ENCODE measurements at places on chromosomes 5 and 9.

- no peak for DNase-seq
Measured at GRCh38 chr5:180399401-180400215, 46.5 kb upstream of the GFPT2 start.

GRCh38 chr5:98341038-98342032 is 432.1 kb upstream of the RGMB start:
- no peak for DNase-seq

DNA sequence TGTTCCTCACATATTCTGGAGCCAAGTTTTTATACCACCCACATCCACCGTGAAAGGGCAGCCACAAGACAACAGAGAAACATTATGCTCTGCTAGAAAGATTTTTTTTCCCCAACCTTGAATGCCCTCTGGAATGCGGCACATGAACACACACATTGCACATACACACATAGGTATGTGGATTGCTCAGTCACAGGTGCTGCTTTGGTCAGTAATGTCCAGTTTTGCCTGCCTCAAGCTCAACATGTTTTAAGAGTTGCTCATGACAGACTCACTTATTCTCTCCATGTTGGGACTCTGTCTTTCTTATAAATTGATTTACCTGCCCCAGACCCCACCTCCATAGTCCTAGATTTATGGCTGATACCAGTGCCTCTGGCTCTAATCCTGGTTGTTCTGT is 138.0 kb upstream of the ASTN2 start:
- DNase-seq: no peak

GRCh38 chr9:112501287-112501686 is 14.7 kb downstream of the KIAA1958 start:
- DNase-seq: no peak

DNA sequence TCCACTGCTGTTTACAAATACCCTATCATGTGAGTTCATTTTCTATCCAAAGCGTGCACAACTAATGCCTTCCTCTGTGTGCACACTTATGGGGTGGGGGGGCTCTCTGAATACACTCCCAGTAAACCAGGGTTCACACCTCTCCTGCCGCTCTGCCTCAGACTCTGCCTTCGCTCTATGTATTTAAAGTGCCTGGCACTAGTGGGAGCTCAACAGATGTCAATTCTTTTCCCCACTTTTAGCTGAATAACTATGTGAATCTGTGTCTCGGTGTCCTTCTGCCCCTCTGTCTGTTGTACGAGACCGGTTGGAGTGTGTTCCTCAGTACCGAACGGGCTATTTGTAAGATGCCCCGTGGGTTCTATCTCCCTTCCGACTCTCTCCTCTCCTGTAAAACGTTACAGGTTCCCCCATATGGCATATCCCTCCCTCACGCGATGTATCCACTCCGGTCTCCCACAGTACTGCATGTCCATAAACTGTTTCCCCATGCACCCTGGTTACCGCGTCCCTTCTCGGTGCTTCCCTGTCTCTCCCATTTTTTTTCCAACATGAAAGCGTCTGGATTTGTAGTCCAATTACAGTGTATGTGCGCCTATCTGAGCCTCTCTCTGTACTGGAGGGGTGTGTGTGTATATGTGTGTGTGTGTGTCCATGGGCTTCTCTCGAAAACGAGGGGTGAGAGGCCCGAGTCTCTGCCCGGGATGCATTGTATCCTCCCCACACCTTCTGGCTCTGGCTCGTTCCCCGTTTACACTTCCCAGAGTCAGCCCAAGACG is 1.6 kb downstream of the ELL2 start:
- peak; percentile 46 for DNase-seq

DNA sequence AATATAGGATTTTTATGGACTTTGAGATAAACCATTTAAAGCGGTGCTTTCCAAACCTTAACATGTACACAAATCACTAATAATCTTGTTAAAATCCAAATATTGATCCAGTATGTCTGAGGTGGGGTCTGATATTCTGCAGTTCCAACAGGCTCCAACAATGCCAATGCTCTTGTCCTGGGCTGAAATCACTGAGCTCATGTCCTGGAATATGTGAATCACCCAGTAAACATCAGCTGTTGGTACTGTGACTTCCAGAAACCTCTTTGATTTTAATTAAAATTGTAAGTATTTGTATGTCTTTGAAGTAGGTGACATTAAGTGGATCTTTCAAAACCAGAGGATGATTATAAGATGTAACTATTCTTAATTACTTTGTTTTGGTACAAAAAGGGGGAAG is 52.8 kb upstream of the CAST start:
- no peak for DNase-seq

GRCh38 chr5:94422812-94423211 is 195.6 kb downstream of the KIAA0825 start:
- DNase-seq: no peak

DNA sequence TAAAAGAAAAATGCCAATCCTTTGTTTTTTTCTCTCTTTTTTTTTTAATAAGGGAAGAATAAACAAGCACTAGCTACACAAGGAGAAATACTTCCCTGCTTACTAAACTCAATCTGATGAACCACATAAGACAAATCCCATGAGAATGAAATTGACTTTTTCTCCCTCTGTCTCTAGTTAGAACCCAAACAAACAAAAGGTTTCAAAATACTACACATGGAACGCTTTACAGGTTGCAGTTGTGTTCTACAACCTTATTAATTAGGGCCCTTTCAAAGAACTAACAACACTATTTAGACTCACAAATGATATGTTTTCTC is 124.5 kb downstream of the PDE4D start:
- no peak for DNase-seq

- DNase-seq: no peak
Measured at GRCh38 chr5:127040796-127041520, 10.6 kb upstream of the MARCHF3 start.

DNA sequence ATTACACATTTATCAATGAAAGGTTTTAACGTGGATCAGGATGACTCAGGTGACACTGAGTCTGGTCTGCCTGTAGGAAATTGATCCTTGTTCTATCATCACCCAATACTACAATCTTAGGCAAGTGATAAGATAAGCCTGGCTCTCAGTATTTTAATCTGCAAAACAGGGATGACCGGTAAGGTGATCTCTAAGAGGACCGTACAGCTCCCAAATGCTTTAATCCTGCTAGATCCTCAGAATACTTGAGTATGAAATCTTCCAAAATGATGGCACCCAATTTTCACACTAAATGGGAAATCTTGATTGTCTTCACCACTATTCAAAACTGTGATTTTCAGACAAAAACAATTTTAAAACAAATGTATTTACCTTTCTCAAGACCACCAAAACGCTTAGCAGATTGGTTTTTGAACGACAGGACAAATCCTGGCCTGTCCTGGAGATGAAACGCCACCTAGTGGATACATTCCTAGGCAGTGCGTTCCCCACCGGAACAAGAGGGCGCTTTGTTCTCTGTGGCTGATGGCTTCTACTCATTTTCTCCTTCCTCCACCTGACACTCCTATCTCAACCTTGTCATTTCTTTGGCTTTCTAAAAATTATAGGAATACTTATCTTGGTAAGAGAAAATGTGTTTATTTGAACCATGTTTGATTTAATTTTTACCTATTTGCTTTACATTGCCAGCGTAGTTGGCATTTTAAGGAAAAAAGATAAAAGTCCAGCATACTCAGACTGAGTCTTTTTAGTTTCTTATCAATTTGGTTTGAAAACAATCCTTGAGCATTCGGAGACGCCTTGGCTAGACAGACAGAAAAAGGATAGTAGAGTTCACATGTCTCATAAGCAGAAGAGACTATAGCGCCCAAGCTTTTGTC is 41.2 kb upstream of the VCAN start:
- no peak for DNase-seq

GRCh38 chr5:66595756-66596635 is at the start of gene MAST4:
Gene MAST4 (plus strand): TSS chr5:66596393. CDS start chr5:66596656, 263 bp downstream.
- DNase-seq: peak; percentile 86

GRCh38 chr9:12627096-12627495 is 66.1 kb upstream of the TYRP1 start:
- DNase-seq: no peak

- no peak for DNase-seq
Measured at GRCh38 chr5:35041261-35041660, 6.5 kb downstream of the AGXT2 start.

DNA sequence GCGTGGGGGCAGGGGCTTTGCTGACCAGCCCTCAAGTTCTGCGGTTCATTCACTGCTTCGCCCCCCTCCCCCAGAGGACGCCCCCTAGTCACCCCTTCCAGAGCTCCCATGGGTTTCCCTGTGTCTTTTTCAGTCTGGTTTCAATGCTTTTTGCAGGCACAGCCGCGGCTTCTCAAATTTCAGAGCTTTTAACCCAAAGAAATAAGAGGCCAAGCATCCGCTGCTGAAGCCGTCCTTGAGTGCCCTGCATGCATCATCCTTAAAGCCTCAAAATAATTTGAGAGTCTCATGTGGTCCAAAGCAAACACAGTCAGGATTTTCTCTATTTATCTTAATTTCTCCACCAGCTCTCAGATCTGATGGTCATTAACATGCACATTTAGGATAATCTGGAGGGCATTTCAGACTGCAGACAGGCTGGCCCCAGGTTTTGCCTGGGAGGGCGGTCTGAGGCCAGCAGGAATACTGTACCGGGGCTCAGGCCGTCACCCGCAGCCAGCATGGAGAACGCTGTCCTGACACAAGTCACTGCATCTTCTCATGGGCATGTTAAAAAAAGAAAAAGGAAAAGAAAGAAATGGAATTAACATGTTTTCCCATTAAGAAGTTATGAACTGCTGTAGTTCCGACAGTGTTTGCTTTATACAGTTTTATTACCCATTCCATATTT is 420.8 kb upstream of the IRX4 start:
- no peak for DNase-seq

- no peak for DNase-seq
Measured at GRCh38 chr5:6448622-6449464, at the start of gene UBE2QL1. Gene UBE2QL1 (plus strand): TSS chr5:6448859. CDS start chr5:6448894, 35 bp downstream.

DNA sequence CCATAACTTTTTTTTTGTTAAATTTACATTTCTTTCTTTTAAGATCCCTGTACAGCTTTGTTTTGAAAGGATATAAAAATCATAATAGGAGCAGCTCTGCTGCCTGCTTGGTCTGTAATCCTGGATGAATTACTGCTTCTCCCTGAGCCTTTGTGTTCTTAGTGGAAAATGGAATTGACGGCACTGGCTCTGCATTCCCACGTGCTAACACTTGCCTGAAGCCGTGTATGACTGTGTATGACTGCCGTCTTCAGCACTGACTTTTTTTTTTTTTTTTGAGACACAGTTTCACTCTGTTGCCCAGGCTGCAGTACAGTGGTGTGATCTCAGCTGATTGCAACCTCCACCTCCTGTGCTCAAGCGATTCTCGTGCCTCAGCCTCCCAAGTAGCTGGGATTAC is 4.8 kb downstream of the THG1L start:
- no peak for DNase-seq

- no peak for DNase-seq
Measured at GRCh38 chr5:118844351-118844750, 144.0 kb downstream of the DTWD2 start.

GRCh38 chr5:178473854-178474253 is 116.3 kb downstream of the COL23A1 start:
- no peak for DNase-seq

- no peak for DNase-seq
Measured at GRCh38 chr5:131999041-131999440, 12.4 kb downstream of the ACSL6 start.

DNA sequence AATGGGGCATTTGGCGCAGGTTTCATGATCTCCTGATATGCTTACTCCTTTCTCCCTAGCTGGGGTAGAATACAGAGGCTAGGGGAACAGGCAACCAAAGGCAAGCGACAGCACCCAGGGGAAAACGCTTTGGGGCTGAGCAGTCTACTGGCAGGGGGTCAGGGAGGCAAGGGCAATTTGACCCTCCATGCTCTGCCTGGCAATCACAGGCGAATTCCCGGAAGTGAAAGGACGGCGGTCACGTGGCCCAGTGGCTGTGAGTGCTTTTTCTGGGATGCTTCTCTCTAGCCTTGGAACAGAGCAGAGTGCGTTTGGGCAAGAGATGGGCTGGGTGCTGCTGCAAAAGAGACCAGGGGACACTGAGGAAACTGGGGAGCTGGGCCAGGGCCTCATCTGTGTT is 5.7 kb downstream of the GPX3 start:
- no peak for DNase-seq

GRCh38 chr5:93510626-93511380 is 70.2 kb downstream of the NR2F1-AS1 start:
- DNase-seq: no peak

Measured in occipital lobe (tissue), 3 donors.